ENCODE measurements at places on chromosomes 3 and 15. TPM values are rescaled to one million over a fixed set of nuclear protein-coding genes. Genes with fewer than 3 reads are reported as not detected.
A peak's percentile ranks its signal among the peaks of the same experiment; 100 is the strongest.

- DNase-seq: no peak
Measured at GRCh38 chr3:42610976-42611375, 10.5 kb downstream of the NKTR start.

GRCh38 chr3:100697723-100698285 is 11.5 kb upstream of the TFG start:
- DNase-seq: no peak

DNA sequence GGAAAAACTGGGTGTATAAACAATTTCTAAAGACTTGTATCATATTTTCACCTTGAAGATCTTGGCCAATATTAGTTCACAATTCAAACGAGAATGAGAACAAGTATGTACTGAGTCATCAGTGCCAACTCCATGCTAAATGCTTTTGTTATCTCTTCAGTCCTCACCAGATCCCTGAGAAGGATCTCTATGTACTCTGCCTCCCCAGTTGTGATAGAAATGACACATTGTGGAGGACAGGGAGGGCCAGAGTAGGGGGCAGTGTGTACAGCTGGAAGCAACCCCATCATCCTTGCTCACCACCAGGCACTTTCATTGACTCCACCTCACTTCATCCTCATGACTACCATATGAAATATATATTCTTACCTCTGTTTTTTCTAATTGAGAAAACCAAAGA is 353.7 kb upstream of the SOX2 start:
- DNase-seq: no peak

GRCh38 chr3:59998058-59998457 is 948.2 kb upstream of the CFAP20DC start:
- DNase-seq: no peak

The C3orf49 gene
- 0.40 TPM for polyA plus RNA-seq

DNA sequence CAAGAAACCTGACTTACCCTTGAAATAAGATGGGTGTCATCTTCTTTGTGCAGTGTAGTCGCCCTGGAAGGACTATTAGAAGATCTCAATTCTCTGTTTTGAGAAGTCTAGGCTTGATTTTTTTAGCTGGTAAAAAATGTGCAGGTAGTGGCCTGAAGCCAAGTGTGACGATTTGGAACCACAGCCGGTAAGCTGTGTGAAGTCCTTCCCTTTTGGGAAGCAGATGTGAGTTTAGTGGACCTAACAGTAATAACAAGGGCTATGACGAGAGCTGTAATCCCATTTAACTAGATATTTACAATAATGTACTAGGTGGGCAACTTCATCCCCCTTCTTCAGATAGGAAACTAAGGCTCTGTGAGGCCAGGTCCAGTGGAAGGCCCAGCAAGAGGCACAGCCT is 81.7 kb upstream of the MYZAP start:
- no peak for DNase-seq

DNA sequence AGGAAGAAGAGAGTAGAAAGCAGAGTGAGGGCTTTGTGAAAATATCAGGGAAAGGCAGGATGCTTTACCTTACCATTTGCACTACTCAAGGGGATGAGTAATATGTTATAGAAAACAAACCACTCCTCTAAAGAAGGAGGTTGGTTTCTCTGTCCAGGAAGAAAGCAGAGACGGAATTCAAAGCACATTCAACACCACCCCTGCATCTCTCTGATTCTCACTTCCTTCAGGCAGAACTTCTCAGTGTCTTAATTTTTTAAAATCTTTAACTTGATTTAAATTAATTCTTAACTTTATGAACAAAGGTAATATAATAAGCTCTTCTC is 82.4 kb downstream of the NR2F2 start:
- no peak for DNase-seq

DNA sequence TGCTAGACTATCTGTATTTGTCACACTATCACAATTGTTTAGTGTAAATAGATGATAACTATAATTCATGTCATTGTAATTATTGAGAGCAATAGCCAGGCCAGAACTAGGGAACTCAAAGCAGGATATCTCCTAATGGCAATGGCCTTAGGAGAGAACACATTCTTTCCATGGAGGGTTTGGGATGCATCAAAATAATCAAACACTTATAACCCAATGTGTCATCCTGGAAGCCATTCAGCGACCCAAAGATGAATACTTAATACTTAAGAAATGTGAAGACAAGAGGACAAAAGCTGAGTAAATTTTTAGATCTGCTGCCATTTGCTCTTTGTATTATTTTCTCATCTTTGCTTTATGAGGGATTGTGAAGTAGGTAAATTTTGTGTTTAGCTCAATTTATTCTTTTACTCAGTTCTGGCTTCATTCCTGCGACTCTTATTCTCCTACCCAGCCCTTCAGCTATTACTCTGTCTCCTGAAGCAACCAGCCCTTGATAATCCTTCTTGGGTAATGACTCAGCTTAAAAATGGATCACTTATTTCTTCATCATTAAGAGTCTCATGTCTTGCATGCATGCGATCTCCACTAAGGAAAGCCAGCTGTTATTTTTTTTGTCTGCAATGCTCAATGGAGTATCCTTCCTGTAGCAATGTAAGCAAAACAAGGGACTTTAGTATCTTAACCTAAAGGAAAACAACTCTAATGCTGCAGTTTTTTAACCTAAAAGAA is 2.0 kb downstream of the OR4F15 start:
- no peak for DNase-seq

DNA sequence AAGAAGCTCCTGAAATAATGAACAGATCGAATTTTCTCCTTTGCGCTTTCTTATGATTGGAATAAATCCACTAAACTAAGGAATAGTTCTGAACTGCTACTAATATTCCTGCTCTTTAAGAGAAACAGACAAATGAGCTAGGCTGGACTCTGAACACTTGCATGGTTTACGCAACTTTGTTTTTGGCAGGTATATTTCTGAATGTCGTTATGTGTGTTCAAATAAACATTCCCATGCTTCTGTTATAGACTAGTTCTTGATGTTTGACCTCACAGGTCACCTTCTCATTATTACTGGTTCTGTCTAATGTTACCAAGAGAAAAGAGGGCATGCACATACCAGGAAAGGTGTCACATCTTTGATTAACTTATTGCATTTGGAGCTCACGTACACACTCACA is 418.2 kb downstream of the EPHB1 start:
- DNase-seq: no peak

GRCh38 chr15:90213818-90214204 is 12.7 kb downstream of the SEMA4B start:
- no peak for DNase-seq

DNA sequence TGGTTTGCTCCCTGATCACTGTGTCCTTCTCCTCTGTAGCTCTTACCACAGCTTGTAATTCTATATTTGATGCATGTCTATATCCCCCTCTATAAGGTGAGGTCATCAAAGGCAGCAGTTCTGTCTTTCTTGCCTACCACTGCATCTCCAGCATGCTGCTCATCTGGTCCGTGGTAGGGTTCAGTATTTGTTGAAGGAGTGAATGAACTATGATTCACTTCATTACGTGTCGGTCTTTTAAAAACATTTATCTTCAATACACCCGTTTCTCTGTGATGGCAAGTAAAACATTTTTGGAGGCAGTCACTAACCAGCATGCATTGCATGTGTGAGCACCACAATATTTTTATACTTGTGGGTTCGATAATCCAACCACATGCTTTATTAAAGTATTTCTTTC is 27.6 kb downstream of the CHST14 start:
- DNase-seq: no peak

GRCh38 chr3:140794507-140794906 is 116.6 kb downstream of the TRIM42 start:
- DNase-seq: no peak

DNA sequence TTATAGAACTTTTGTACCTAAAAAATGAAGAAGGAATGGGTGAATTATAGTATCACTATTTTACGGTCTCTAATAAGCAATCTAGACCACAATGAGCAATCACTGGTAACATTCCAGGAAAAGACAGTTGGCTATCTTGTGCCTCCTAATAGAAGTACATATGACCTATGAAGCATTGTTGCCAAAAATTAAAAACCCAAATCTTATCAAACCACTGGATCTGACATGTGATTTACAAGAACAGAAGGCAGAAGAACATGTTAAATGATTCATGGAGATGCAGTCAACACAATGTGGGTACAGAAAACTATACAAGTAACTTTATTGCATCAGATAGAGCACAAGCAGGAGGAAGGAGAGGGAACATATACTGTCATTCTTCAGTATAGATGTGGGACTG is 14.5 kb upstream of the HYKK start:
- no peak for DNase-seq

DNA sequence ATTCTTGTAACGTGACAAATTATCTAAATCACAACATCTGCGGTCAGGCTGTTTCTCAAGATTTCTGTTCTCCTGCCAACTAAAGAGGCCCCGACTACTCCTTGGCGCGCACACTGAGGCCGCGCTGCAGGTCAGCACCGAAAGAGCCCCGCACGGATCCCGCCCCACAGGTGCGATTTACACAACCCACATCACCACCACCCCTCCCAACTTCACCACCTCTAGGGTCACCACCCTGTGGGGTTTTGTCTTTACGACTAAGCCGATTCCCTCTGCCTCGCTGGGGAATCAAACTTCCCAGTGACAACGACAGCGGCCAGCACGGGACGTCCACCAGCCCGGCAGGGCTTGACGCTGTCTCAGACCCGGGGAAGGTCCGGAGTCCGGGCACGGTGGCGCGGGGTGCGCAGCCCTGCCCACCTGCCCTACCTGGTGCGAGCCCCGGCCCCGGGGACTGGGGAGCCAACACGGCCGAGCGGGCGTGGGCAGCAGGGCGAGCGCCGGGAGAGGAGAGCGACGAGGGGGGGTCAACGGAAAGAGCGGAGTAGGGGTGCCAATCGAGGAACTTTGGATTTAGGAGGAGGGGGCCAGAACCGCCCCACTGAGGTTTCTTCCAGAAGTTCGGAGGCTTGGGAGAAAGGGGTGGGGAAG is 764 bp downstream of the UACA start:
- DNase-seq: no peak

- no peak for DNase-seq
Measured at GRCh38 chr3:183275418-183275817, 22.4 kb downstream of the B3GNT5 start.

DNA sequence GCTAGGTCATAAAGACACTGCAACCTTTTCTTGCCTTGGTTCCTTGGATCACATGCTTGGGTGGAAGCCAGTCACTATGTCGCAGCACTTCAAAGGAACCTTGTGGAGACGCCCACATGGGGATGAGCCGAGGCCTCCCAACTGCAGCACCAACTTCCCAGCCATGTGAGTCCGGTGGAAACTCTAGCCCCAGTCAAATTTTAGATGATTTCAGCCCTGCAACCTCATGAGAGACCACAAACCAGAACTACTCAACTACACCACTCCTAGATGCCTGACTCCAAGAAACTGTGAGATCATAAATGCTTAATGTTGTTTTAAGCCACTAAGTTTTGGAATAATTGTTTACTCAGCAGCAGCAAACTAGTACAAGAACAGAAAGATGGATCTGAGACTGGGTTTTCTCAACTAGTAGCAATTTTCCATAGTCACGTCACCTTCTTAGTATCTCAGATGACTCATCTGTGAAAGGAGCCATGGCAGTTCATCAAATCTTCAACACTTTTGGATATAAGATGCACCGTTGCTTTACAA is 86.5 kb downstream of the MB21D2 start:
- no peak for DNase-seq

DNA sequence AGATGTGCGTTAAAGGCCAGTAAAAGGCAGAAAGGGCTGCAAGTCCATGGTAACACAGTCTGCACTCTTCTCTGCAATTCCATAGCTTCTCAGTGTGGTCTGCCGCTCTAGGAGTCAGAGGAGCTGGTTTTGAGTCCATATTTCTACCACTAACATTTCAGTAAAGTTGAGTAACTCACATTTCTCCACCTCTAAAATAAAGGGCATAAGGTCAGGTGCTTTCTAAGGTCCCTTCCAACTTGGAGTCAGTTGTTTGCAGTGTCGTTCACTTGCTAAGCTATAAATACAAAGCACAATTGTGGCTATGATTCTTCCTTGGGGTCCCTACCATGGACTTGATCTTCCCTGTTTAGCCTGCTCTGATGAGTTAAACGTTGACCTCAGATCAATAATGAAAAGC is 171.1 kb downstream of the P3H2 start:
- no peak for DNase-seq

The LSG1 gene
- polyA plus RNA-seq: 33.5 TPM

GRCh38 chr3:123013876-123014275 is 13.7 kb downstream of the SEMA5B start:
- no peak for DNase-seq

GRCh38 chr3:105860641-105861040 is 8.2 kb downstream of the CBLB start:
- DNase-seq: no peak

GRCh38 chr3:113495035-113495434 is 19.9 kb downstream of the SPICE1 start:
- DNase-seq: peak; percentile 15

The LINS1 gene
- polyA plus RNA-seq: 21.8 TPM

DNA sequence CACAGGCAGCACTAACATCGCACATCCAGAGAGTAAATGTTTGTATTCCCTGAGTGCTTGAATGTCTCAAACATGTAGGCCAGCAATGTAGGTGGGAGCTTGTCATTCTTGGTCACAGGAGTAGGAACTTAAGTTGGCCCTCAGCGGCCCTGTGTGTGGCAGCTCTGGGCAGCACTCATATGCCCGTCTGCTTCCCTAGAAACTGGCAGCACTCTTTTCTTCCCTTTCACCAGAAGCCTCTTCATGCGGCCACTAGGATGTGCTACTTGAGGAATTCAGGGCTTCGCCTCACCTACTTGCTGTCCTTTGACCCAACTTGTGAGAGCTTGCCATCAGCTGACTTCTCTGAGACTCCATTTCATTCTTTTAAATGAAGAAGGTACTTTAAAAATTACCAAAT is 69.5 kb downstream of the TIPARP start:
- no peak for DNase-seq

The CCR8 gene
- not detected for polyA plus RNA-seq

- DNase-seq: no peak
Measured at GRCh38 chr15:92079047-92079446, 225.5 kb downstream of the SLCO3A1 start.

The SPATA12 gene
- polyA plus RNA-seq: not detected

DNA sequence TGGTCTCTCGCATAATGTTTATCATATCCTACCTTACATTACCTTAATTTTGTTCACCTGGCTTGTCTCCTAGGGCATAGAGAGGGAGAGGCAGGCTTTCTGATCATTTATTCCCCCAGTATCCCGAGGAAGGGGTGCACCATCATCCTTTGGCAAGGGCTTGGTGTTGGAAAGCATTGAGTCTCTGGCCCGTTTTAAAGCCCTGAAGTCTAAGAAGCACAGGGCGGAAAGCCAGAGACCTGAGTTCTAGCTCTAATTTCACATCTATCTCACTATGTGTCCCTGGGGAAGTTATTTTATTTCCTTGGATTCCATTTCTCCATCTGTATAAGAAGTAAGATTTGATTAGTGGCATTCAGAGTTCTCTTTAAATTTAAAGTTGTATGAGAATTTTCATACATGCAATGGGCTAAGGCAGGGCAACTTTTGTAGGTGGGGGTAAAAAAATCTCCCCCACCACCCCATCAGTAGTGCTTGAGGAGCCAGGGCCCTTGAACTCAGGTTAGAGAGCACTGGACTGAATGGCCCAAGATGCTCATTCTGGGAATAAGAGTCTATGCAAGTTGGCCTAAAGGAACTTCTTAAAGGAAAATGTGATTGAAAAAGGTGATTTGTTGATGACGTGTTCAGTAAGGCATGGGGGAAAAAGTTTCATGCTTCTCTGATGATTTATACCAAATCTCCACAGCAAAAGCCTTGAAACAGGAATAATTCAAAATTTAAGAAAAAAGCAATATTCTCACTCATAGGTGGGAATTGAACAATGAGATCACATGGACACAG is 10.1 kb downstream of the TMC3 start:
- DNase-seq: no peak

The ALDH1A3 gene
- 4.3 TPM for polyA plus RNA-seq

GRCh38 chr3:108085370-108085769 is 5.5 kb downstream of the CD47 start:
- no peak for DNase-seq
